ENCODE measurements at places on chromosomes 16 and 17. TPM values are rescaled to one million over a fixed set of nuclear protein-coding genes. Genes with fewer than 3 reads are reported as not detected.

GRCh38 chr17:82911822-82912221 is 72.0 kb upstream of the ZNF750 start:
- DNase-seq, result no peak

Gene PPP1R27
- 2.3 TPM for total RNA-seq

Gene DNAH17
- total RNA-seq, result not detected

Gene ASPHD1
- 0.18 TPM for total RNA-seq

Data from K562 (cell line).